Hepatic stellate cell (primary cell): ENCODE measurements at places on chromosomes 5 and 9.

DNA sequence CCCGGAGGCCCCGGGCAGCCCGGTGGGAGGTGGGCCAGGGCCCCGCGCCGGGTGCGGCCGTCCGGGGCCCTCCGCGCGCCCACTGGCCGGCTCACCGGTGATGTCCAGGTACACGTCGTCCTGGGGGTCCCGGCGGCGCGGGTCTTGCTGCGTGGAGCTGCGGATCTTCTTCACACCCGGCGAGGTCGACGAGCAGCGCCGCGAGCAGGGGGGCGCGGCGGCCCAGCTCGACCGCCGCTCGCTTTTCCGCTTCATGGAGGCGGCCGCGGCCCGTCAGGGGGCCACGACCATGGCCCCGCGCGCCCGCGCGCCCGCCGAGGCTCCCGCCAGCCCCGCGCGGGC is 548 bp downstream of the CDC14B start:
- no peak for DNase-seq

- DNase-seq: no peak
These were observed 94.9 kb upstream of the PRDM9 start for GRCh38 chr5:23412515-23412914.

GRCh38 chr5:96875791-96876291 is 459 bp upstream of the ERAP2 start:
- DNase-seq: no peak

DNA sequence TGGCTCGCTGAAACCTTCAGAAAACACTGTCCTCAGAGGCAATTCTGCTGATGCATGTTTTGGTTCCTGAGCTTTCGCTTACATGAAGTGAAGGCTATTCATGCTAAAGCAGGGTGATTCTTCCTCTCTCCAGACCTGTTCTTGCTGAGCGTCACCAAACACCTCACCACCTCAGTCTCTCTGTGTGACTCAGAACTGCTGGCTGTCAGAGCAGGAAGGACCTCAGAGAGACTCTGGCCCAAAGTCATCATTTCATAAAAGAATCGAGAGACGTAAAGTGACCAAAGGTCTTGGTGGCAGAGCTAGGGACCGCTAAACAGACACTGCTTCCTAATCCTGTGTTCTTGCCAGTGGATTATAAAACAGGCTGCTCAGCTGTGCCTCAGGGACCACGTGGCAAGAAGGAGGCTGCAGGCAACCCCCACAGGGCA is 73.8 kb downstream of the LHFPL2 start:
- no peak for DNase-seq

GRCh38 chr9:115398313-115398650 is 280.3 kb upstream of the TNC start:
- DNase-seq: no peak

DNA sequence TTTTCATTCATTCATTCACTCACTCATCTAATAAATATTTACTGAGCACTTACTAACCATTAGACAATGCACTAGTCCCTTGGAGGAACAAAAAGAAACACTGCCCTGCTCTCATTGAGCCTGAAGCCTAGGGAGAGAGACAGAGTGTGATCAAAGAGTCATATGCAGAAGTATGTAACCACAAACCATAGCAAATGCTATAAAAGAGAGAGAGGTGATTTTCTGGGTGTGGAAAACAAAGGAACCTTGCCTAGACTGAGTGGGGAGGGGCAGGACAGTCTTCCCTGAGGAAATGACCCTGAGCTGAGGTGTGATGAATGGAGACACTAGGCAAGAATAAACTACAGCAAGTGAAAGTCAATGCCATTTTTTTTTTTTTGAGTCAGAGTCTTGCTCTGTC is 10.8 kb upstream of the ADRA1B start:
- no peak for DNase-seq

DNA sequence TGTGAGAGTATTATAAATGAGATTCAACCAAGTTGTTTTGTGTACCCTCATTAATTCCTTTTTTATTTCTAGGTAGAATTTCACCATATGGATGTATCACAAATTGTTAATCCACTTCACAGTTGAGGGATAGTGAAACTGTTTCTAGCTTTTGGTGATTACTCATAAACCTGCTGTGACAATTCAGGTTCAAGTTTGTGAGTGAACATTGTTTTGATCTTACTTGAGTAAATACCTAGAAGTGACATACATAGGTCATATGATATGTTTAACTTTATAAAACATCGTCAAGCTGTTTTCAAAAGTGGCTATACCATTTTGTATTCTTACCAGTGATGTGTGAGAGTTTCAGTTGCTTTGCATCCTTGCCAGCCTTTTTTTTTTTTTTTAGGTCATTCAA is 112.9 kb downstream of the CAMK4 start:
- DNase-seq: no peak

DNA sequence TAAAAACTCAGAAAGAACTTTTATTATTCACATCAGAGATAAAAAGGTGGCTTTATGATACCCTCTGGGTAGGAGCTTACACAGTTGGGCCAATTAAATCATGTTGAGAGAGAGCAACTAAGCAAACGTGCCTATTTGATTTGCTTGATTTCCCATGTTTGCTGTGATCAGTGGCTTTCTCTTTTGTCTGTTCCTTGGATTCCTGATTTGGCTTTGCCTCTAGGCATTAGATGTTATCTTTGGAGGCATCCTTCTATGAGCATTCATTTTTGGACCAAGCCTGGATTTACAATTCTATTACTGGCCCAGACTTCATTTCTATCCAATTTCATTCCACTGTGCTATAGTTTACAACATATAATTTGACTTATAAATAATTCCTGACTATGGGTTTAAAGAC is 35.9 kb downstream of the VCAN start:
- DNase-seq: no peak

- DNase-seq: no peak
These were observed 379.1 kb downstream of the DMRT2 start for GRCh38 chr9:1429297-1429696.

GRCh38 chr5:65721050-65721719 is 724 bp downstream of the SGTB start:
- peak; percentile 75 for DNase-seq

GRCh38 chr5:65704621-65705239 is 17.2 kb downstream of the SGTB start:
- no peak for DNase-seq

- no peak for DNase-seq
These were observed 353.5 kb upstream of the CDH6 start for GRCh38 chr5:30839956-30840355.

DNA sequence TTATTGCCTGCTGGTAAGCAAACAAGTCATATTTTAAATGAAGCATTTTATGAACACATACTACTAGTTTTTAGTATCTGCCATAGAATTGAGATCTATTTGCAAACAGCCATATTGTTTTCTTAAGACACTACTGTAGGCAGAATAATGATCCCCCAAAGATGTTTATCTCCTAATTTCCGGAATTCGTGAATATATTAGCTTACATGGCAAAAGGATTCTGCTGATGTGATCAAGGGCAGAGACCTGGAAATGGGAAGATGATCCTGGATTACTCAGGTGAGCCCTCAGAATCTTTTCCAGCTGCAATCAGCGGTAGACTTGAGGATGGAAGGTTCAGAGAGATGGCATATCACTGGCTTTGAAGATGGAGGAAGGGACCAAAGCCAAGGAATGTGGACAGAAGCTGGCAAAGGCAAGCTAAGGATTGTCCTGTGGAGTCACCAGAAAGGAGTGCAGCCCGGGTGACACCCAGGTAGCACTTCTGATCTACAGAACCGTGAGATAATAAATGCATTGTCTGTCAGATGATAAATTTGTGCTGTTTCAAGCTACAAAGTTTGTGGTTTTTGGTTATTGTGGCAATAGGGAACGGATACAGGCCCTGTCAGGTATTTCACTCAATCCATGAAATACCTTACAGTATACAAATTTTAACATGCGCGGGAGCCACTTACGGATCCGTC is 1.0 kb upstream of the ERCC6L2 start:
- no peak for DNase-seq

GRCh38 chr5:106454651-106455415 is 1215.9 kb downstream of the EFNA5 start:
- no peak for DNase-seq

DNA sequence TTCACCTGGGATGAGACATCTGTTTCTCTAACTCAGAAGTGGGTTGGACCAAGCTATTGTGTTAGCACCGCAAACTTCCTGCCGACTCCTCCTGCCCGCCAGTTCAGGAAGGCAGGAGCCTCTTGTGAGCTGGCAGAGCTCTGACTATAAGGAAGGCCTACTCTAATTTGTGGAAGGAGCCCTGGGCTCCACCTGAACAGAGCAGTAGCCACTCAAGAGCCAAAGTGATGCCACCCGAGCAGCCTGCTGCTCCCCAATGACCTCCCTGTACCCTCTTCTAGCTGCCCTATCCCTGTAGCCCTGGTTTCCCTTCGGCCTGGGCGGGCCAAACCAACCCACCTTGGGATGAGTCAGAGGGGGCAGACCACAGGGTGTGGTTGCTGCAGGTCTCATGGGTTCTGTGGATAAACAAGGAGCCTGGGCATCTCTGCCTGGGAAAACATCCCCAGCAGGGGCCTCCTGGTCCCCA is 81.6 kb downstream of the PSD2 start:
- DNase-seq: no peak

DNA sequence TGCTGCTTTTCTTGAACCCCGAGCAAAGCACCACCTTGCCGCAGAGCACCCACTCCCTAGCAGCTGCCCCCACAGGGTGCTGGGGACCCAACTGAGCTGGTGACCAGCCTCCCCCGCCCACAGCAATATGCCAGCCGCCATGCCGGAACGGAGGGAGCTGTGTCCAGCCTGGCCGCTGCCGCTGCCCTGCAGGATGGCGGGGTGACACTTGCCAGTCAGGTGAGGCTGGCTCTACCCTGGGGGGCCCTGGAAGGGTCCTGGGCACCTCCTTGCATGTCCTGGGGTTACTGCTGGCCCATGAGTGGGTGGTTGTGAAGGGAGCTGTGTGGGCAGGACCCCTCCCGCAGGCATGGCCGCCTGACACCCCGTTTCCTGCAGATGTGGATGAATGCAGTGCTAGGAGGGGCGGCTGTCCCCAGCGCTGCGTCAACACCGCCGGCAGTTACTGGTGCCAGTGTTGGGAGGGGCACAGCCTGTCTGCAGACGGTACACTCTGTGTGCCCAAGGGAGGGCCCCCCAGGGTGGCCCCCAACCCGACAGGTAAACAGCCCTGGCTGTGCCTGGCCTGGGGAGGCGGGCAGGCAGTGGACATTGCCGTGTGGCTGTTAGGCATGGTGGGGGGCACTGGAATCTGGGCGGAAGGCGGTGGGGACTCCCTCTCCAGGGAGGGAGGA is 7.2 kb downstream of the EGFL7 start:
- DNase-seq: no peak

GRCh38 chr9:18798106-18798505 is 234.9 kb downstream of the SAXO1 start:
- no peak for DNase-seq

- DNase-seq: no peak
These were observed 8.5 kb upstream of the INIP start for GRCh38 chr9:112726428-112726827.

- DNase-seq: no peak
These were observed 149.9 kb upstream of the SMIM23 start for GRCh38 chr5:171635561-171636245.

GRCh38 chr5:73450672-73451223 is 2.2 kb upstream of the FOXD1 start:
- no peak for DNase-seq

DNA sequence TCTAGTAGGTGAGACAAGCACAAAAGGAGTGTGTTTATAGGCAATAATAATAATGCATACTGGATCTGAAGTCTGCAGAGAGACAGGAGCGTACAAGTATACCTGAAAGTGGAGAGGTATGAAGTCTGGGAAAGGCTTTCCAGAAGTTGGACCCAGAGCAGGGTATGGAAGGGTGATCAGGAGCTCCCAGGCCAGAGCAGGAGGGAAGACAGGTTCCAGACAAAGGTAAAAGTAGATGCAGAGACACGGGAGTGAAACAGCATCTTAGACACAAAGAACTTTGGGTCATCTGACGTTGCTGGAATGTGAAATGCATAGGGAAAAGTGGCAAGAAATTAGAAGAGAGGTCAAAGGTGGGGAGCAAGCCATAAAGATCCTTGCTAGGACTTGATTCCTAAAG is 175.1 kb downstream of the PAM start:
- DNase-seq: no peak

DNA sequence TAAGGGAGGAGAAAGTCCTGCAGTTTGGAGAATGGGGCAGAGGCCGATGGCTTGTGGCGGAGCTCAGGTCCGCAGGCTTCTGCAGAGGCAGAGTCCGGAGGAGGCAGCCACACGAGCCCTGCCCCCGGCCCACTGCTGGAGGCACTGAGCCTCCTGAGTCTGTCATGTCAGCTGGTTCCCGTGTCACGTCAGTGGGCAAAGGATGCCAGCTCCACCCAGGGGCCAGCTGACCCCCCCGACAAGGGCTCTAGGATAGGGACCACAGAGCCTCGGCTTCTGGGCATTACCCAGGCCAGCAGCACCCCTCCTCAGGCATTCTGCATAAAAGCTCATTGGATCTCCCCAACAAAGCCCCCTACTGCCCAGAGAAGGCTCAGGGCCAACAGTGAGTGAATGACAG is 8.5 kb downstream of the SH3PXD2B start:
- DNase-seq: no peak

DNA sequence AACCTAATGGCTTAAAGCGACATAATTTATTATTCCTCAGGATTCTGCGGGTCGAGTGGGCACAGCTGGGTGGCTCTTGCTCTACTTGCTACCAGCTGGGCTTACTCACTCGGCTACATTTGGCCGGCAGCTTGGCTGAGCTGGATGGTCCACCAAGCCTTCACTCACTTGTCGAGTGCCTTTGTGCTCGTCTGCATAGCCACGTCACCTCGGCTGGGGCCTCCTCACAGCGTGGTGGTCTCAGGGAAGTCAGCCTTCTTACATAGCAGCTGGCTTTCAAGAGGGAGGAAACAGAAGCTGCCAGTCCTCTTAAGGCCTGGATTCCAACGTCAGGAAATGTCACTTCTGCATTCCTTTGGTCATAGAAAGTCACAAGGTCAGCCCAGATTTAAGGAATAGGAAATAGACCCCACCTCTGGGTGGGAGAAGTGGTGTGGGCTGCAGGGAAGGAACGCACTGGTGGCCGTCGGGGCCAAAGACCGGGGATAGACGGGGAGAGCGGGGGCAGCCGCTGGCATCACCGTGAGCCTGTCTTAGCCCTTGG is 75.1 kb upstream of the RUFY1 start:
- no peak for DNase-seq
